ENCODE measurements at places on chromosomes 5 and 9. TPM values are rescaled to one million over a fixed set of nuclear protein-coding genes. Genes with fewer than 3 reads are reported as not detected.

GRCh38 chr9:106577121-106577520 is 285.8 kb upstream of the ZNF462 start:
- DNase-seq = no peak

FGF1 gene
- 11.5 TPM for total RNA-seq

SPATA31D4 gene
- not detected for total RNA-seq

GRCh38 chr5:121982893-121983285 is 21.1 kb downstream of the SRFBP1 start:
- DNase-seq = no peak

DNA sequence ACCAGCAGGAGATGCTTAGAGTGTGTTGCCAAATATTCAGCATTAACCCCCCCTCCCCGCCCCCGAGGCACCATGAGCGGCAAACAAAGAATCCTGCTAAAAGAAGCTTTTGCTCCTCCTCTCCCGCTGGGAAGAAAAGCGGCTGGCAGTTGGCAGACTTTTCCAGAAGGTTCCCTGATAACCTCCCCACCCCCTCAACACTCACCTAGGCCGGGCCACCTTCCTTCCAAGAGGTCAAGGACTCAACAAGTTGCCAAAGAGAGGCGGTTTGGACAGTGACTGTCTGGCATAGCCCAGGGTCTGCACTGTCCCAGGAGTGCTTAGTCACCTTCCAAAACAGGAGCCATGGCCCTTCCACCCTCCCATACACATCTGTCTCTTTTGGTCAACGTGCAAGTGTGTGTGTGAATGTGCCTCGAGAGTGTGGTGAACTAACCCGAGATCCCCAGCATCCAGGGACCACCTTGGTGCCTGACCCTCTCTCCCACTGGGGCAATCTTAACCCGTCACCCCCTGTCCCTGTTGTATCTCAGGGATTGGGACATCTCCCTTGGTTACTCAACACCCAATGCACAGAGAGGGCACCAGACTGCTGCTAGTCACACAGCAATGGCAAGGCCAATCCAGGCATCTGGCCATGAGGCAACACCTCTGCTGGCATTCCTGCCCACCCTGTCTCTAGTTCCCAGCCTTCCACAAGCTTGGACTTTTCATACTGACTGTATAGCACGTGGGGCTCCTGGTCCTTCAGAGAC is 18.9 kb downstream of the CAMK2A start:
- no peak for DNase-seq

ISOC1 gene
- 13.0 TPM for total RNA-seq

DNA sequence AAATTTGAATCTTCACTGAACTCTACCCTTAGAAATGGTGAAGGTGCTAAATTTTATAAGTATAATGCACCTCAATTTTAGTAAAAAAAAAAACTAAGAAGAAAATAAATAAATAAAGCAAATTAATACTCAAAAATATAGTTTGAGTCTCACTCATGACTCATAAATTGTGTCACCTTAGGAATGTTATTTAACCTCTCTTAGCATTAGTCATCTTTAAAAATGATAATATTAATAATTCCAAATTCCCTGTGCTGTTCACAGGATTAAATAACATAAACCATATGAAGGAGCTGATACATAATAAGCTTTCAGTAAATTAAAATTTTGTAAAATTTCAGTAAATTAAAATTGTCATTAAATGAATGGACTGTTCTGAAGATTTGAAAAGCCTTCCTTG is 339.8 kb upstream of the RGMB start:
- DNase-seq = no peak

DNA sequence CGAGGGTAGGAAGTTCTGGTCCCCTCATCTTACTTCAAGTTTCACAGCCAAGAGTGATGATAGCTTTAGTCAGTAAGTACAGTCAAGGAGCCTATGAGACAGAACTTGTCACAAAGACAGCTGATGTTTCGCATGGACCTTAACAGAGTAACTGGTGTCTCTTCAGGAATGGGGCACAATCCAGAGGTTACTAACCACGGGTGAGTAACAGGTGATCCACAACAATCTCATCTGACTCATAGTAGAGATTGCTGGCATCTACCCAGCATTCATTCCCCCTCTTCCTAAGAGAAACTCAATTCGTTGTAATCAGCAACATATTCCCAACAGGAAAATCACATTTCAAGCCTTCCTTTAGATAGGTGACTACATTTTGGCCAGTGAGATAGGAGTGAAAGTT is 126.7 kb downstream of the SNX18 start:
- DNase-seq = peak; percentile 83

- DNase-seq = no peak
Observed at GRCh38 chr9:105403552-105404248, 44.1 kb upstream of the FSD1L start.

HMCN2 gene
- total RNA-seq = under 0.01 TPM

- no peak for DNase-seq
Observed at GRCh38 chr5:1663186-1663585, 136.5 kb downstream of the MRPL36 start.
